HT-29 (cell line): ENCODE measurements at places on chromosomes 6 and 20. TPM values are rescaled to one million over a fixed set of nuclear protein-coding genes. Genes with fewer than 3 reads are reported as not detected.
A peak's percentile ranks its signal among the peaks of the same experiment; 100 is the strongest.

- peak; percentile 88 for DNase-seq
Observed at GRCh38 chr20:51703400-51704287, 64.5 kb downstream of the ATP9A start.

DNA sequence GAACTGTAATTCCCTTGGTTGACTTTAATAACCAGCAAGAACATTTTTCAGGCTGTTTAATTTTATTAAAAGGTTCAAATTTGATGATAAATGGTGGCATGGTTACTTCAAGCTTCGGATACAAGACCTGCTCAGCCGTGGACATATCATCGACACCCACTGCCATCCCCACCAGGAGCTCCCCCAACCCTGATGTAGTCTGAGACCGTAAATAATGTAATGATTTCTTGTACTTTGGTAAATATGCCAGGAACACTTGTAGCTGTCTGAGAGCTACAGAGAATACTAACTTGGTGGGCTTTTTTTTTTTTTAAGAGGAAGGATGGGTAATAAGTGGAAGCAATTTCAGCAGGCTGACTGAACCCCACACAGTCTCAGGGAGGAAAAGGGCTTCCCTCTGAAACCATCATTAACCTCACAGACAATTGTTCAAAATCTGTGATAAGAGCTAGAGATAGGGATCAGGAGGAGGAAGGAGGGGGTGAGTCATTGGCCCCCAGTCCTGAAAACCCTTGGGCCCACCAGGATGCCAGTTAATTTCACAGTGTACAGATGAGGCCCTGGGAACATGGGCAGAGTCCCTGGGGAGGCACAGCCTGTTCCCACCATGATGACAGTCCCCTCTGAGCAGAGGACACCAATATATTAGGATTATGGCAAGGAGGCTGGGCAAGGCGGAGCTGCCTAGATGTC is 56.0 kb downstream of the APCDD1L start:
- DNase-seq = no peak

DNA sequence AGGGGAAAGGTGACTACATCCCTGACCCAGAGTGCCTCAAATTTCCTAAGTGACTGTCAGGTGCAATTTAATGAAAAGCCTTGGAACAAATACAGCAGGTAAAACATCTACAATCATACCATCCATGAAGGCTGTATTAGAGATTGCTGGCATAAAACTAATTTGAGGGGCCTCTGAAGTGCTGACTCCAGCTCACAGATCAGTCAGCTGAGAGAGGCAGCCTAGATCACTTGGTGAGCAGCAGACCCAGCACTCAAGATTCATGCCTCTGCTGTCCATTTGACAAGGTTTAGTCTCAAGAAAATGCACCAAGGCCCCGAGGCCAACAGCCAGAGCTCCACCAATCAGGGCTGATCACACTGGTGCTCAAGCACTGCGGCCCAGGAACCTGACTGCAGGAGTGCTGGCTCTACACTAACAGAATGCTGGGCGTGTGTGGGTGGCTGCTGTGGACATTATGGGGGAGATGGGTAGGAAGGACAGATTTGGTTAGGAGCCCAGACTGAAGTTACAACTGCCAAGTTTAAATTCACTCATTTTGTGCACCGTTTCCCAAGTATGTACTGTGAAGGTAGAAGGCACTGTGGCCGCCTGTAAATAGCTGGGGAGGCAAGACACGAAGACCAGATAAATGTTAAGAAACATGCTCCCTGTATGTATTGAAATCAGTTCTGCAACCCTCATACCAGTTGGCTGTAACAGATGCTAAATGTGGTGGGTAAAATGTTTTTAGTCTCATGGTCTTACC is 28.2 kb downstream of the SNX5 start:
- no peak for DNase-seq

- no peak for DNase-seq
Observed at GRCh38 chr20:43983904-43984361, 69.3 kb downstream of the TOX2 start.

- no peak for DNase-seq
Observed at GRCh38 chr6:131575834-131576478, 2.9 kb downstream of the ARG1 start.

- DNase-seq = no peak
Observed at GRCh38 chr6:117971637-117972036, 64.6 kb downstream of the SLC35F1 start.

- no peak for DNase-seq
Observed at GRCh38 chr20:58876437-58876836, 23.9 kb downstream of the GNAS start.

DNA sequence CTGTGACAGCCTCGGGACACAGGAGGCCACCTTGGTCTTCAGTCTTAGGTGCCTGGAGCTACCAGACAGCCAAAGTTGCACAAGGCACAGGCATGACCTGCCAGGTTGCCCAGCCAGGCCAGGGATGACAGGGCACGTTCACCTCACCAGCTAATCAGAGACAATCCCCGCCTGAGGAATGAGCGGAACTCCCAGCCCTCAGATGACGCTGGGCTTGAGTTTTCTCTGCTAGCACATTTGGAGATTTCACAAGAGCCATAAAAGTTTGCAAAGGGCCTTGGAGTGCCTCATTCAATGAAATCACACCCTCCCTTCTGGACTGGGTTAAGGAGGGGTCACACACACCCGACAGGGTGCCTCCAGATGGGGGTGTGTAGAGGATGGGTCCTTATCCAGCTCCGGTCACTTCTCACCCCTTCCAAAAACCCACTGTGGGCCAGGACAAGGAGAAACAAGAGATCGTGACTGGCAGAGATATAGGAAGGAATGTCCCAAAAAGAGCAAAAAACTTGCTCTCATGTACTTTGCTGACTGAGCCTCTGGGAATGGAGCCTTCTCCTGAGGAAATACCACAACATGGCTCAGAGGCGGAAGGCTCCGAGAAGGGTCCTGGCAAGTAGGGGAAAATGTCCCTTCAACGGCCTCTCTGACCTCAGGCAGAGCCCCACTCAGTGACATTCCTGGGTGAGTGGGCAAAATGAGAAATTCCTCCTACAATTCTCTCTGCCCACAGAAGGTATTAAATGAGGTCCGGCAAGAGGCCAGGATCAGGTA is 121.6 kb downstream of the ISM1 start:
- DNase-seq = no peak

GRCh38 chr6:69784595-69785377 is 12.0 kb downstream of the LMBRD1 start:
- DNase-seq = no peak

- no peak for DNase-seq
Observed at GRCh38 chr6:18160911-18161310, 5.7 kb downstream of the KDM1B start.

DNA sequence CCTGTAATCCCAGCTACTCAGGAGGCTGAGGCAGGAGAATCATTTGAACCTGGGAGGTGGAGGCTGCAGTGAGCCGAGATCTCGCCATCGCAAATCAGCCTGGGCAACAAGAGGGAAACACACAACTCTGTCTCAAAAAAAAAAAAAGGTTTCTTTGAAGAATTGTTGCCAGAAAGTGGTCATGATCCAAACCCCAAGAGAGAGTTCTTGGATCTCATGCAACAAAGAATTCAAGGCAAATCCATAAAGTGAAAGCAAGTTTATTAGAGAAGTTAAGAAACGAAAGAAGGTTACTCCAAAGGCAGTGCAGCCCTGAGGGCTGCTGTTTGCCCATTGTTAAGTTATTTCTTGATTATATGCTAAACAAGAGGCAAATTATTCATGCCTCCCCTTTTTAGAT is 14.5 kb upstream of the KIFC1 start:
- no peak for DNase-seq

DNA sequence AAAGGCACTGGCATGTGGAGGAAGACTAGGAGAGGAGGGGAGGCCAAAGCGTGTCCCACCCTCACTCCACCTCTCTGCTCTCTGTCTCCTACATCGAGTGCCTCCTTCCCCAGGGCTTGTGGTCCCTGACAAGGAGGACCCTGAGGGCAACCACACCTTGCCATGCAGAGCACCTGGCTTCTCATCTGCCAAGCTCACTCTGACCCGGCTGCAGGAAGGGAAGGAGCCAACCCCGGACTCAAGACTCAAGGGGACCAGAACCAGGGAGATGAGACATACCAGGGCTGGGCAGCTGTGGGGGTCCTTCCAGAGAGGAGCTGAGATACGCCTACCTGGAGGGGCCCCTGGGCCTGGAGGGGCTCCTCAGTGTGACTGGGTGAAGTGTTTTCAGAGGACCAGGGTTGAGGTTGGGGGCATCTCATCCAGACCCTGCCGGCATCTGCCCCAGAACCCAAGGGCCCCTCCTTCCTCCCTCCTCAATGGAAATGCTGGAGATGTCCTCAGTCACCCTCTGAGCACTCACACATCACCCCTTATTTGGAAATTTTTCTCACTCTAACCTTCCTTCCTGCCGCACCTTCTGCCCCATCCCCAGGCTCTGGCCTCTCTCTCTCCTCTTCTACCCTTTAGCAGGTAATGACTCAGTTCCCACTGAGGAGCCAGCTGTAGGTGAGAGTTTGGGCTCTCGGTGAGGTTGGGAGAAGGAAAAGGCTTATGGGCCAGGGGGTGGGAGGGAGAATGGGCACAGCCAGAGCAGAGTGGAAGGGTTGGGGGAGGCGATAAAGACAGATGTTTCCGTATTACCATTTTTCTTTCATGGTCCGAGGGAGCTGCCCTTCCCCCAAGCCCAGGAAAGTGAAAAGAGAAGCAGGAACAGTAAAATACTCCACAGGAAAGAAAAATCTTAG is 32.0 kb upstream of the POU5F1 start:
- DNase-seq = peak; percentile 56

GRCh38 chr6:7390226-7390878 is 744 bp downstream of the RIOK1 start:
- no peak for DNase-seq

- DNase-seq = no peak
Observed at GRCh38 chr6:157879873-157880254, 56.8 kb downstream of the SNX9 start.

DNA sequence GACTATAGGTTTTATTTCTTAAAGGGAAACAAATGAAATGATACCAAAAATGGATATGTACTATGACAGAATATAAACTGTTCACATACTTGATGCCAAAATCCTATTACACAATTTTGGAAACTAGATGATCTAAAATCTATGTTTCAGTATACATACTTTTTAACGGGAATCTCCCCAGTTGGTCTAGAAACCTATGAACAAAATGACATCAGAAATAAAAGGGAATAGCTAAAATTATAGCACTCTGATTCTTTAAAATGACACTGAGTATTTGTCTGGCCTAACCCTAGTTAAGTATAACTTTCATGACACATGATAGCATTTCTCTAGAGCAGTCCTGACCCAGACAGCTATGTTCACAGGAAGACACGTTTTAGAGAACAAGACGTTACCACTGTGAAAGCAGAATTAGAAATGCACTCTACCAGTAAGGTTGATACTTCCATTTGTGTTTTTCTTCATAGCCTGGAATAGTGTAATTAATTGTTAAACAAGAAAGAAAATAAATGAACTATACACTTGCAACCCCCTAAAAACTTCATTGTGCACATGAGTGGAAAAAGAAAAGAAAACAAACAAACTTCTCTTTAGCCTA is 3.3 kb downstream of the OSER1 start:
- DNase-seq = no peak

DNA sequence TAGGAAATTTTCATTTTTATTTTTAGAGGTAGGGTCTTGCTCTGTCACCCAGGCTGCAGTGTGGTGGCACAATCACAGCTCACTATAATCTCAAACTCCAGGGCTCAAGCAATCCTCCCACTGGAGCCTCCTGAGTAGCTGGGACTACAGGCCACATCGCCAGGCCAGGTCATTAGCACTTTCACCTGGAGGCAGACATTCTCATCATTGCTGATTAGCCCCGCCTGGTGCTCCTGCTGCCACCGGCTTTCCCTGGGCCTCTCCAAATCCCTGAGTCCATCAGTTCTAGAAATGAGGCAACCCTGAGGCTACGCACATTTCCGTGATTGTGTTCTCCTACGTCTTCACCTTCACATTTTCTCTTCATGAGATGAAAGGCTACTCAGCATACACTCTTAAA is 607.7 kb upstream of the NRSN1 start:
- DNase-seq = no peak

- no peak for DNase-seq
Observed at GRCh38 chr6:130937942-130938604, 110.9 kb downstream of the SMLR1 start.

GRCh38 chr6:157607317-157608109 is 215.5 kb upstream of the SNX9 start:
- no peak for DNase-seq

GRCh38 chr6:4736371-4736873 is 39.8 kb upstream of the CDYL start:
- no peak for DNase-seq

- DNase-seq = no peak
Observed at GRCh38 chr20:48827855-48828733, at the start of gene PREX1. PREX1 (minus strand) TSS chr20:48827999; CDS start chr20:48827860, 139 bp downstream.

GRCh38 chr6:27188885-27189418 is 58.5 kb upstream of the PRSS16 start:
- peak; percentile 91 for DNase-seq

- DNase-seq = no peak
Observed at GRCh38 chr20:31602431-31602778, 2.7 kb upstream of the ID1 start.

DNA sequence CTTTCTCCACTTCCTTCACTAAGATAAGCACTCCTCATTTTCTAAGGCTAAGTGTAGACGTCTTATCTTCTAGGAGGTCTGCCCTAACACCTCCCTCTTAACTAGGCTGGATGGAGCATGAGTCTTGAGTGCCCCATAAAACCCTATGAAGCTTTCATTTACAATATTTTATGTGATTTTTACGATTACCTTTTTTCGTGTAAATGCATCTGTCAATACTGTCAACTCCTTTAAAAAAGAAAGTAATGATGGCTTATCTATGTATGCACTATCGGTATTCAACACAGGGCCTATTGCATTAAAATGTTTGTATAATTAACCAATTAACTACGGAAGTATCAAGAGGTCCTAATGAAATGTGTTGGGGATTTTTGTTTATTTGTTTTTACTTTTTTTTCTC is 156.0 kb upstream of the FAM83B start:
- no peak for DNase-seq

DNA sequence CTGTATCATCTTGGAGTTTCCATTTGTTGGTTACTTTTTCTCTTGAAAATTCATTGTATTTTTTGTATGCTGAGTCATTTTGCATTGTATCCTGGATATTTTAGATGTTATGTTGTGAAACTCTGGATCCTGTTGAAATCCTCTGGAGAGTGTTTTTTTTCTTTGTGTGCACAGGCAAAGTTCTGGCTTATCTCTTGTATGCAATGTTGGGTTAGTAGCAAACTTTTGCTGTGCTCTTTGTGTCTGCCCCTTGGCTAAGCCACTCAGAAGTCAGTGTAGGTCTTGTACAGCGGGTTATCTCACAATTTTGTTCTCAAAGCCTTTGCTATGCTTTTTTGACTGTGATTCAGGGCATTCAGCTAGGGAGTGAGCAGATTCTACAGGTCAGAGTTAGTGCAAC is 29.1 kb upstream of the LMBRD1 start:
- DNase-seq = no peak

Gene SRSF12
- not detected in 2 replicates for total RNA-seq

Gene ADTRP
- total RNA-seq = 0.13 and 0.83 TPM in 2 replicates

Gene C6orf58
- total RNA-seq = not detected in 2 replicates

Gene MYL9
- total RNA-seq = 0.76 TPM in 1 of 2 replicates, not detected in the other

Gene NMBR
- total RNA-seq = not detected in 2 replicates

Gene OXT
- not detected in 2 replicates for total RNA-seq

Gene CST7
- total RNA-seq = not detected in 2 replicates

Gene DDX27
- total RNA-seq = 75.5 and 85.9 TPM in 2 replicates
